ENCODE measurements at places on chromosomes 4 and X.
A peak's percentile ranks its signal among the peaks of the same experiment; 100 is the strongest.

DNA sequence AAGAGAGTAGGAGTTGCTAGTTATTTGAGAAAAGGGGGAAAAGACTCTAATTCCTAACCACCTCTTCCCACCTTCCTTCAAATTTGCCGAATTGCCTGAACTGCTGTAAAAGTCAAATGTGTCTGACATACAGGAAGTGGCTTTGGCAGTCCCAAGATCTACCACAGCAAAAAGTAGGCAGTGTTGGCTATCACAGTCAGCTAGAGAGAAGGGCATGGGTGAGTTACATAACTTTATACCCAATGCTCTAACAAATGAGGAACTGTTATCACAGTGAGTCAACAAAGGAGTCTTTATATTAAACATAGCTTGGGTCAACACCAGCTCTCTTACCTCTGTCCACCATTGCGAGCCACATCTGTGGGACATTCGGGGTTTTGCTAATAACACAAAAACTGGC, 2.4 kb upstream of the MBNL3 start:
- peak; percentile 56 for DNase-seq

DNA sequence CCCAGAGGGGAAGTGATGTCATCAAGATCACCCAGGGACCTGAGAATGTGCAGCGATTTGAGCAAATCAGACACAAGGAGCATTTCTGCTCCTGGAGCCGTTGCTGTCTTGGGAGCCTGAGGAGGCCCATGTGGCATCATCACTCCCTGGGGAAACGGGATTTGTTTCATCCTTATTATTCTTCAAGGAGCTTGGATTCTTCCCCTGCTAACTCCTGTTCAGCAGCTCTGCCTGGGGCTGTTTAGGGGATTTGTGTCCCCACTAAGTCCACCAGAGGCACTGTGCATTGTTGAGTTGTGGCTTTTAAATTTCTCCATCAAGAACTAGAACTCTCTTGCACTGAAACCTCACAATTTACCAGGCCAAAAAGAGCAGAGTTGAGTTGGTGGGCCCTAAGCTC, 104.2 kb upstream of the MSX1 start:
- no peak for DNase-seq

GRCh38 chrX:134453631-134454030, 6.3 kb upstream of the HPRT1 start:
- DNase-seq: no peak

DNA sequence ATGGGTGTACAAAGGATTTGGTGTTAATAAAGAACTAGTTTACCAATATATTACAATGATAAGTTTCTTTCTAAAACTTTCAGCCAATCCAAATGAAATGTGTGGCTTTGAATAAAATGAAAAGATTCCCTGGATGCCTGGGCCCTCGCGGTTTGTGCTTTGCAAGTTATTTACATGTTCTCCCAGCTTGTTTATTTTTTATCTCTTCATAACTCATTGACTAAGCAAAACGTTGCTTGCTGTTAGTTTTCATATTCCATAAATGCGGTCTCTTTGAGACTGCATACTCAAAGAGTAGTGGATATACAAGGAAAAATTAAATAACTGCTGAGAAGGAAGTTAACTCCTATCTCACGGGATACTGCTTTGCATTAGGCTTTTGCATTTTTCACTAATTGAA, 26.0 kb downstream of the FHDC1 start:
- no peak for DNase-seq

DNA sequence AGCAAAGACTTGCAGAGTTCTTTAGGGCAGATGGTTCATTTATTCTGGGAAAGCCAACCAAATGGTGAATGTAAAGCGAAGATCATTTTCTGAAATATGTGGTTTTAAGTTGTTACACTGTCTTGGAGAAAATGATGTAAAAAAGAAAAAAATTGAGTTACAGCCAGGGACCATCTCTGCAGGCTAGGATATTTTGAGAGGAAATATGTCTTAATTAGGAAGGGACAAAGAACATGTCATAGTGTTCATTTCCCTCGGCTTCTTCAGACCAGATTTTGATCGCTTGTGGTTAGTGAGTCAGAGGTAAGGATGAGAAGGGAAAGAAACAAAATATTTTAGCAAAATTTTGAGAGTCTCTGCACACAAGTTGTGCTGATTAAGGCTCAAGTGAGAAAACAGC, 59.0 kb upstream of the C1QTNF7 start:
- no peak for DNase-seq

GRCh38 chr4:109327641-109328040, 25.2 kb upstream of the COL25A1 start:
- no peak for DNase-seq

- no peak for DNase-seq
These were observed 94.3 kb upstream of the FAM47B start for GRCh38 chrX:34848281-34848680.

GRCh38 chrX:20116087-20116576, 575 bp downstream of the MAP7D2 start:
- no peak for DNase-seq

DNA sequence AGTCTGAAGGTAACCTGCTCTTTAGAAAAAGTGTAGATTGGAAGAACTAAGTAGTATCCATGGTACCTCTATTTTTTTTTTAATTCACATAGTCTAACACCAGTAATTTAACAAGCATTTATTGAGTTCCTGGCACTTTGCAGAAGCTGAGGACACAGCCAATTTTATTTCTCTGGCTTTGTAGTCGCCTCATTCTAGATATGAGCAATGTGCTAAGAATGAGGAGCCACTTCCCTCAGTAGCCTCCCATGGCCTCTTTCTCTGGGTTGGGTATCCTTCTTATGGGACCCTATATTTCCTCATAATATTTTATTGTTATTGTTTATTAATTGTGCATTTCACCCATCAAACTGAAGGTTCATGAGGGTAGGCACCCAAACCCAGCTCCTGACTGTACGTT, 67.6 kb downstream of the ENPEP start:
- DNase-seq: no peak

Data from CD4-positive, CD25-positive, alpha-beta regulatory T cell (primary cell).